RPMI7951 (cell line): ENCODE measurements at places on chromosomes 5 and 9. TPM values are rescaled to one million over a fixed set of nuclear protein-coding genes. Genes with fewer than 3 reads are reported as not detected.

TRIP13 gene
- total RNA-seq: 65.0 and 80.4 TPM in 2 replicates

INSL6 gene
- not detected in 2 replicates for total RNA-seq

- DNase-seq: no peak
These were observed 107.5 kb upstream of the FBN2 start for GRCh38 chr5:128645581-128645980.

- no peak for DNase-seq
These were observed 78.0 kb downstream of the HMHB1 start for GRCh38 chr5:143889986-143890385.

DNA sequence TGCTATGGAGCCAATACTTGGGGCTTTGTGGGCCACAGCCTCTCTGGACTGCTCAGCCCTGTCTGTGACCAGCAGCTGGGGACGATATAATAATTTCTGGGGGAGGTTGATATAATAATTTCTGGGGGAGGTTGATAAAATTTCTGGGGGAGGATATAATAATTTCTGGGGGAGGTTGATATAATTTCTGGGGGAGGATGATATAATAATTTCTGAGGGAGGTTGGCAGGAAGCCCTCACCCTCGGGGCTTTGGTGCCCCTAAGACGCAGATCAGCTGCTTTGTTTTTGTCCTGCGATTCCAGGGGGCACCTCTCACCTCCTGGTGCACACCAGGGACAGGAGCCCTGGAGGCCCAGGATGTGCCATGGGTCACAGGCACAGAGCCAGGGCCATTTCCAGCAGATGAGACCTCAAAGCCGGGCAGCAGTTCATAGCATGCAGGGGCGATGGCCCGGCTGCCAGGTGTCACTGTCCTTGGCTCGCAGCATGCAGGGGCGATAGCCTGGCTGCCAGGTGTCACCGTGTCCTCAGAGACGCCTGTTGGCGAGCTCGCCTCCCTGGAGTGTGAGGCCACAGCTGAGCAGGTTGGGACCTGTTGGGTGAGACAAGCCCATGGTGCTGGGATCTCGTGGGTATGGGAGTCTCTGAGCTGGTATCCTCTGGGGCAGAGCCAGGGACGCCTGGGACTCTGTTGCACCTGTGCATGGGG is 3.8 kb upstream of the TOR4A start:
- no peak for DNase-seq

DNA sequence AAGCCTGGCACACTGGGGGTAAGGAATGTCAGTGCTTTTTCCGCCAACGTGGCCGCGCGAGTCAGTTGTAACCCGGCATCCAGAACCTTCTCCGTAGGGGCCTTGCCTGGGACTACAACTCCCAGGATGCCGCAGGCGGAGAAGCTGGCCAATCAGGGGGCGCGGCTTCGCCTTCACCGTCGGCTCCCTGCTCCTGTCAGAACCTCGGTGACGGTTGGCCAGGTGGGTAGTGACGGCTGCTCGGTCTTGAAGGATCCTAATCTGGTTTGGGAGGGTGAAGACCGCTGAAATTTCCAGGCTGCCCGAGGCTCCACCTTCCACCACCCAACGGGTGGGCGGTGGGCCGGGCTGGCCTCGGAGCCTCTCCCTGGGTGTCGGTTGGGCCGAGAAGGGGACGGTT is at the start of gene C5orf58:
Gene C5orf58 (plus strand): TSS at position 200 of the 400 bp plus-strand sequence. CDS start 1,992 bp downstream, outside the sequence.
- DNase-seq: no peak

GRCh38 chr5:10303699-10304170 is 4.0 kb downstream of the CMBL start:
- no peak for DNase-seq

ADAMTS13 gene
- not detected in 2 replicates for total RNA-seq

DNA sequence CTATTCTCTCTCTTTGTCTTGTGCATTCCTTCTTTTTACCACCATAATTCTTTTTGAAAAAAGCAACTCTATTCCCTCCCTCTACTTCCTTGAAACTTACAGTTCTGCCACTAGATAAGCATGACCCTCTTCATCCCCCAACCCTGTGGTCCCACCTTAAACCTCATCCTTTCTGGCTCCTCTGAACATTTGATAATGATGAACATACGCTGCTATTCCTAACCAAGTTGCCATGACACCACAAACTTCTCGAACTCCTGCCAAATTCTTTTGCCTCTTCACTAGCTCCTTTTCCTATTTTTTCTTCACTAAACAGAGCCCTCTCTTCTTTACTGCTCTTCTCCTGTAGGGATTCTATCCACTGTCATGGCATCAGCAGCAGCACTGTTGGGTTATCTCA is 57.1 kb downstream of the MOCS2 start:
- peak; percentile 33 for DNase-seq

DNA sequence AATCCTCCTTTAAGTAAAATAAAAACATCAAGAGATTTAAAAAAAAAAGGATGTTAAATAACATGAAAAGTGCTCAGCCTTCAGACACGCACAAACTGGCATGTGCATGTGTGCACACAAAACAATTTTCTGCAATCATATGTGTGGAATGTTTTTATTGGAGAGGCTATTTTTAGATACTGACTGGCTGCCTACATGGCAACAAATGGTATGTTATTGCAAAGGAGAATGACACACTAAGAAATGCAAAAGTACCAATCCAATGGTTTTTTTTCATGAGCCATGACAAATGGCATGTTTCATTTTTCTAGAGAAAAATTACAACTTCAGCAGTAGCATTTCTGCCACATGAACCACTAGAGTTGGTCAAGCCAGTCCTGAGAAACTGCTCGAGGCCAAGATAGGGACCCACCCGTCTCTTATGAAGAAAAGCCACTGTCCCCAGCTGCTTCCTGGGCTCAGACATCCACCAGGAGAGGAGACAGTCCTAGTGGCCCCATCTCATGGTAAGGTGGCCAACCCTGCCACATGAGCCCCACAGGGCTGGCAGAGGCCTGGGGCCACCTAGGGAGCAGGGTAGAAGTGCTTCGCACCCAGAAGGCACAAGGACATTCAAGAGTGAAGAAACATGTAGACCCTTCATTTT is 116.4 kb downstream of the MYO10 start:
- peak; percentile 42 for DNase-seq

GRCh38 chr5:149680810-149681221 is 49.3 kb upstream of the PPARGC1B start:
- no peak for DNase-seq

PRDM9 gene
- not detected in 2 replicates for total RNA-seq

DDX4 gene
- total RNA-seq: not detected in 2 replicates

DNA sequence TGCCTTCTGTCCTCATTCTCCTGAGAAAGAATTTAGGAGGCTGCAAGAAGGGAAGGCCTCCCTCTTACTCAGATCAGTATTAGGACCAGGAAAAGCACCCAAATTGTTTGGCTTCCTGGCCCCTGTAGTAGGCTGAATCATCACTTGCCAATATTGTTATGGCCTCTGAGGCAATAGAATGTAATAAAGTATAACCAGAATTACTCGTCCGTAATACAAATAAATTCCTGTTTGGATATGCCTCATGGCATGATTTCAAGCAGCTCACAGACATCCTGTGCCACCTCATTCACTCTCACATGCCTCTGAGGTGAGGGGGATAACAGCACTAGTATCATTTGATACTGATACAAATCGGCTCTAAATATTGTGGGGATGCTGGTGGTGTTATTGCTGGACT is 427.3 kb downstream of the ISL1 start:
- no peak for DNase-seq

DNA sequence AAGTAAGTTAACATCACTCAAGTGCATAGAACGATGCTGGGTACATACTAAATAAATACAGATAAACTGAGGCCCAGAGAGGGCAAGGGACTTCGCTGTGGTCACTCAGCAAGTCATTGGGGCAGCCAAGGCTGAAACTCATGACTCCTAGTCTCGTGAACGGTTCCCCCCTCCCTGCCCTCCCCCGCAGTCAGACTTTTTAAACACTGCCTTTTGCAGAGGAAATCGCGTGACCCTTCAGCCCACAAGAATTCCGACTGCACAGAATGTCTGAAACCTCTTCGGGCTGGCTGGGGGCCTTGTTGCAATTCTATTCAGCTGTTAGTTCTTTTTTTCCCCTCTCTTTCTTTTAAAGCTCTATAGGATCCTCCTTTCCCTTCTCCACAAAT is 28.1 kb downstream of the NEK6 start:
- DNase-seq: peak; percentile 95

DNA sequence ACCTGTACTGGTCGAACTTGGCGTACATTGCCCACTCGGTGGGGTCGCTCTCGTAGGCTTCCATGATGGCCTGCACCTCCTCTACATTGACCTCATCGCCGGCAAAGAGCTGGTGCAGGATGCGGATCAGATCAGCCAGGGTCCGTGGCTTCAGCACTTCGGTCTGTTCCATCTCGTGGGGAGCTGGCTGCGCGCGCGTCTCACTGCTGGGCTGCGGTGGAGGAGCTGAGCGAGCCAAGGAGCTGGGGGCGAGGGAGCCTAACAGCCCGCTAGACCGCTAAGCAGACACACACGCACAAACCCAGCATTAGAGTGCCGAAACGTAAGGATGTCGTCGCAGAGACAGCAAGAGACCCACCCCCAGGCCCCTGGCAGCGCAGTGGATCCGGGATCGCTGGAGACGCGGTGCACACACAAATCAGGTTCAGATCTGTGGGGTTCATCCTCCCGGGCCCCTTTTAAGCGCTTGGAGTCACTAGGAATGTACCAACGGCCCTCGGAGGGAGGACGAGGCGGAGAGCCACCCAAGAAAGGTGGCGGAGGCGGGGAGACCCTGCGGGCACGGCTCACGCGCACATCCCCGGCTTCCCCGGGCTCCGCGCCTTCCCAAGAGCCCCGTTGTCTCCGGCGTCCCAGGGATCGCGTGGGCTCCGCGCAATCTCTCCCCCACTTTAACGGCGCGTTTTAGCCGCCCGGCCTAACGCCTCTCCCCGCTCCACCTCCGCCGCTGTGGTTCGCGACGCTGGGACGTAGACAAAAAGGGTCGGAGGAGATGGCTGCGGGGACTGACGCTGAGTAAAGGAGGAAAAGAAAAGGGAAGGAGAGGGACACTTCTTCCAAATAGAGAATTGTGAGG is at the start of gene CDO1:
Gene CDO1 (minus strand): TSS at position 434 of the 856 bp plus-strand sequence. CDS start 262 bp downstream, at position 172.
- peak; percentile 52 for DNase-seq

DNA sequence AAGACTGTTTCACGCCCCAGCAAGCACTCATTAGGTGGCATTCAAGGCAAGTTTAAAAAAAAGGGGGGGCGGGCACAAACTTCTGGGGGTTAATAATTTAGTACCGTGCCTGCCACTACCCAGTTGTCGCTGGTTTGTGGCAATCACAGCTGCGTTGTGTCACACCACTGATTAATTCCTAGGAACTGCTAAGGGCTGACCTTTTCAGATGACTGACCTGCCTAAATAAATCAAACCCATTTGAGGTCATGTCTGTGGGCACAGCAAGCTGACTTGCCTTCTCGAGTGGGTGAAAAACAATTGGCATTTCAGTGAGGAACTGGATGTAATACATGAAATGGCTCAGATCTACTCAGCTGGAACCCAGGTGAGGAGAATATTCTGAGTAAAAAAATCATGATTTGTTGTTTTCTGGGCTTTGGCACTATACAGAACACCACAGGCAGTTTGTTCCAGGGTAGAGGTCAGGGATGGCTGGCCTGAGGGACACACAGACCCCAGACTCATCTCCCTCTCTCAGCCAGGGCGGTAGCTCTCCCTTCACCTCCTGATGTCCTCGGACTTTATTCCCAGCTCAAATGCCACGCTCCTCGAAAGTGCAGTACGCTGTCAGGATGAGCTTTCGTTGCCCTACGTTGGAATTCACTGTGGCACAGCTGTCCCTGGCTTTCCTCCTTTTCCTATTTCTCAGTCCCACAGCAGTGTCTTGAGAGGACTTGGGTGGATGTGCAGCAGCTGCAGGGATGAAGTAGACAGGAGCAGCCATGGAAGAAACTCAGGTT is 15.5 kb upstream of the MGAT1 start:
- no peak for DNase-seq

ECM2 gene
- 0.39 and 0.72 TPM in 2 replicates for total RNA-seq

DNA sequence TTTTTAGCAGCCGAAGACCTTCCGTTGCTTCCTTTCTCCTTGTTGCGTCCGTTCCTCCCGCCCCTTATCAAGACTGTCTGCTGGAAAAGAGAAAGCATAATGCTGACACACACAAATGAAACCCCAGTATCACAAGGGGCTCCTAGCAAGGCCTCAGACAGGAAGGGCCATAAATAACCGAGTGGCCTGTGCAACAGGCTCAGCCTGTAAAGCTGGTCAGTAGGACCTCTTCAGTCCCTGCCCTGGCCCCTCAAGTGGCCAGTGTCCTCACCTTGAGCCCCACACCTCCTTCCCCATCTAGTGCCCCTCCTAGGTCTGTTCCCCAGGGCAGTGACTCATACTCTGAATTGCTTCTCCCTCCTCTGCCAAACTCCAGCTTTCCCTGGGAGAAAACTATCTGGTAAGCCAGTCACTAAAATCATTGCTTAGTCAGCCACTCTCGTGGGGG is 174.6 kb upstream of the IL12B start:
- DNase-seq: peak; percentile 40

DNA sequence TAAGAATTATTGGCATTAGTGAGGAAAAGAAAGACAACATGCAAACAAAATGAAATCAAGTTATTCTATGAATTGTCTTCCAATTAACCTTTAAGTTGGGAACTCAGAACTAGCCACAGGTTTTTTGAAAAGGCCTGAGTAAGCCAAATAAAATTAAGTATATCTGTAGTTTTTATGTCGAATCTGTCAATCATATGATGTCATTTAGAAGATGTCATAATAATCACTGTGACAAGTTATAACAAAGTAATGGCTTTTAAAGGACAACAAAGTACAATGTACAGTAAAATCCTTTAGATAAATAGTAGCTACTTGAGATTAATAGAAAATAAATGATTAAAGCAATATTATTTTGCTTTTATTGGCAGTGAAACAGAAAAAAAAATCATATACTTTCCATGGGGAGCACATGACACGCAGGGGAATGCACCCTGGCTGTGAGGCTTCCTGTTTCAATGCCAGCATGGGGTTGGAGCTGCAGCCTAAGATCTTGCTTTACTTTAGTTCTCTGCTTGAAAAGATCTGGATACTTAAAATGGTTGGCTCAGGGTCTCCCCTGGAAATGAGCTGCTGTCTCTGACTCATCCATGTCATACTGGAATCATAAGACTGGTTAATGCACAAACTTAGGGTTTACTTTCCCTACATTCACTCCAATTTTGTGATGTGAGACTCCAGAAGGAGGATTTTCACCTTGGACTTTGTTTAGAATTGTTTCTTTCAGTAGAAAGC is 284.3 kb downstream of the TAF11L14 start:
- DNase-seq: no peak

DNA sequence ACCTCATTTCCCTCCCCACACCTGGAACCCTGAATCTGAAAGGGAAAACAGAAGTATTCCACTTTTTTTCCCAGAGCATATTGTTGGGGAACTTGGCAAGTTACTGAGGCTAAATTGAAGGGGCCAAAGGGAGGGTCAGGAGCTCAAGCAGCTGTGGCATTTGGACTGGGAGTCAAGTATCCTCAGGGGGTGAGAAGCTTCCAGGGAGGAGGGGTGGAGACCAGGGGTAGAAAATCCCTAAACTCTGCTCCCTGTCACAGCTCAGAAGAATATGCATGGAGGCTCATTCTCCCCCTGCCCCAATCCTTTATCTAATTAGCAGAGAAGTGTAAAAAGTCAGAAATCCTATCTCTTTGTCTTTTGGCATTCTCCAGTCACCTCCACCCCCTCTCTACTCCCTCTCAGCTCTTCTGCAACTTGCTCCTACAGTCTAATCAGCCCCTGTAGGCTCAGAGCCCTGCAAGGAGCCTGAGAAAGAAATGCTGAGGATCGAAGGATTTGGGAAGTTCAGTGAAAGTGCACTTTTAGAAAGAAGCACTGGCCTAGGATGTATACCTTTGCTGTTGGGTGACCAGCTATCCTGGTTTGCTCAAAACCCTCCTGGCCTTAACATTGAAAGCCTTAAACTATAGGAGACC is 5.7 kb upstream of the WNT8A start:
- DNase-seq: no peak
